Endothelial cell of umbilical vein (primary cell): ENCODE measurements at places on chromosomes 12 and 14. TPM values are rescaled to one million over a fixed set of nuclear protein-coding genes. Genes with fewer than 3 reads are reported as not detected.

The AKAP3 gene
- 0.62 TPM in 1 of 2 replicates, not detected in the other for total RNA-seq

The HOXC12 gene
- not detected in 2 replicates for total RNA-seq

The LRRK2 gene
- total RNA-seq = 1.3 and 2.2 TPM in 2 replicates

The TSHR gene
- total RNA-seq = not detected in 2 replicates

The AQP5 gene
- 0.67 and 0.95 TPM in 2 replicates for total RNA-seq

The SUSD6 gene
- 19.5 and 29.0 TPM in 2 replicates for total RNA-seq

The COPZ1 gene
- 137 and 143 TPM in 2 replicates for total RNA-seq

The CLEC4C gene
- total RNA-seq = not detected in 2 replicates

The CCDC60 gene
- total RNA-seq = not detected in 2 replicates

The TRIM9 gene
- not detected in 2 replicates for total RNA-seq

The SYCP3 gene
- 0.25 and 0.29 TPM in 2 replicates for total RNA-seq

The FAM222A gene
- 0.69 and 1.7 TPM in 2 replicates for total RNA-seq

The TMEM229B gene
- 0.28 TPM in 1 of 2 replicates, not detected in the other for total RNA-seq

The TC2N gene
- 0.40 TPM in 1 of 2 replicates, not detected in the other for total RNA-seq

The FOXG1 gene
- total RNA-seq = not detected in 2 replicates

The AMN1 gene
- total RNA-seq = 8.5 and 11.8 TPM in 2 replicates

The SERPINA6 gene
- total RNA-seq = not detected in 2 replicates

The KRT2 gene
- not detected in 2 replicates for total RNA-seq

The CLEC2A gene
- not detected in 2 replicates for total RNA-seq

The GPN3 gene
- 25.0 and 29.6 TPM in 2 replicates for total RNA-seq

The CD69 gene
- 0.49 and 1.2 TPM in 2 replicates for total RNA-seq

The FLRT2 gene
- total RNA-seq = 125 and 202 TPM in 2 replicates

The SMIM41 gene
- total RNA-seq = not detected in 2 replicates

The SAMD15 gene
- total RNA-seq = 0.65 and 1.1 TPM in 2 replicates

The RFLNA gene
- total RNA-seq = 3.4 and 19.7 TPM in 2 replicates

The CPNE8 gene
- total RNA-seq = 12.5 and 13.7 TPM in 2 replicates

The KDM2B gene
- 34.3 and 37.3 TPM in 2 replicates for total RNA-seq

The PLBD1 gene
- 0.14 TPM in 1 of 2 replicates, not detected in the other for total RNA-seq

The HCAR2 gene
- not detected in 2 replicates for total RNA-seq

The TSPAN11 gene
- 3.9 and 4.5 TPM in 2 replicates for total RNA-seq

The SAMD4A gene
- total RNA-seq = 88.8 and 95.3 TPM in 2 replicates

The RIPK3 gene
- 5.1 and 9.0 TPM in 2 replicates for total RNA-seq

The KLHL33 gene
- total RNA-seq = 0.07 TPM in 1 of 2 replicates, not detected in the other

The PROX2 gene
- not detected in 2 replicates for total RNA-seq

The PTPRB gene
- 150 and 151 TPM in 2 replicates for total RNA-seq

The ARMH4 gene
- 2.3 and 3.0 TPM in 2 replicates for total RNA-seq

The TSPAN19 gene
- total RNA-seq = not detected in 2 replicates

The ETFBKMT gene
- total RNA-seq = 2.4 and 3.1 TPM in 2 replicates

The SLC17A8 gene
- total RNA-seq = not detected in 2 replicates

The GPR137C gene
- total RNA-seq = 3.8 and 5.7 TPM in 2 replicates

The CCDC175 gene
- total RNA-seq = not detected in 2 replicates
